ENCODE measurements at places on chromosomes 13 and 19.

GRCh38 chr19:39818626-39819097 lies 15.3 kb downstream of the DYRK1B start:
- DNase-seq: no peak

GRCh38 chr13:112056739-112057438 lies 10.1 kb upstream of the SOX1 start:
- DNase-seq: no peak

DNA sequence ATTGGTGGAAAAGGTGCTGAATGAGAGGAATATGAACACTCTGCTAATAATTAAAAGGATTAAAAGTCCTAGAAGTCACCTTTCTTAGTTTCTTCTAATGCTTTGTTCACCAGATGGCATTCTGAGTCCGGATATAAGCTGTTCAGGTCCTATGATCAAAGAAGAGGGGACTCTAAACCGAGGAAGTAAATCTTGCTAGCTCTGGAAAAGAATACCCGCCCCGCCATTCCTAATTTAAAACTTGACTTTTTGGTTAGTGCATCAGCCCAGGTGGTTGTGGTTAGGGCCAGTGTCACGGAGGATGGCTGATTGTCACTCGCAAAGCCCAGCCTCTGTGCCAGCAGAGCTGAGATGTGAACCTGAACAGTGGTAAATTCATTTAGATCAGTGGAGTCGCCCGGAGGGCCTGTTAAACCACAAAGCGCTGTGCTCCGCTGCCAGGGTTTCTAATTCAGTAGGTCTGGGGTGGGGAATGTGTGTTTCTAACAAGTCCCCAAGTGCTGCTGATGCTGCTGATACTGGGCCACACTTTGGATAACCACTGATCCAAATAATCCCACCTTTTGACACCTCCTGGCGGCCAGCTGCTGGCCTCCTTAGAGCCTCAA lies 425.4 kb downstream of the DCT start:
- DNase-seq: no peak

DNA sequence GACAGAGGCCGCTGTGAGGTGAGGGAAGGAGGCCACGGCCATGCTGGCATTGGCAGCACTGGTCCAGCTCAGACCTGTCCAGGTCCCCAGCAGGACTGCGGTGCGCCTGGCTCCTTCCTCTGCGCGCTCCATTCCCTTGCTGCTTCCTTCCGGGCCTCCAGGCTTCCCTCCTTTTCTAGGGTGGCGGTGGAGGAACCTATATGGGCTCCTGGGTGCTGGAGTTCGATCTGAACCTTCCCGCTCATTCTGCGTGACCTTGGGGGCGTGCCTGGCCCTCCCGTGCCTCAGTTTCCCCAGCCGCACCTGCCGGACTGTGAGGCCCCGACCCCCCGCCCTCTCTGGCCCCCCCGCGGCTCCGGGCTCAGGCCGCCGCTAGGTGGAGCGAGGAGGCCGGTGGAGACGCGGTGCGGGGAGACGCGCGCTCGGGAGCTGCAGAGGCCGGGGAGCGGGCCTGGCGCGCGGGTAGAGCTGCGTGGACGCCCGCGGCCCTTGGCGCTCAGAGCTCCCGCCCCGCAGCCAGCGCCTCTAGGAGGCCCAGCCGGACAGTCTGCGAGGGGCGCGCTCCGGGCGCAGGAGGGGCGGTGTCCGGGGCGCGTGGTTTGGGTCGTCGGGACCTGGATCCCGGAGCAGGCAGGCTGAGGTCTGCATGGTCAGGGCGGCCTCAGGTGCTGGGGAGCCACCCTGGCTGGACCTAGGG lies 29.9 kb downstream of the EFNA2 start:
- DNase-seq: peak; percentile 40

DNA sequence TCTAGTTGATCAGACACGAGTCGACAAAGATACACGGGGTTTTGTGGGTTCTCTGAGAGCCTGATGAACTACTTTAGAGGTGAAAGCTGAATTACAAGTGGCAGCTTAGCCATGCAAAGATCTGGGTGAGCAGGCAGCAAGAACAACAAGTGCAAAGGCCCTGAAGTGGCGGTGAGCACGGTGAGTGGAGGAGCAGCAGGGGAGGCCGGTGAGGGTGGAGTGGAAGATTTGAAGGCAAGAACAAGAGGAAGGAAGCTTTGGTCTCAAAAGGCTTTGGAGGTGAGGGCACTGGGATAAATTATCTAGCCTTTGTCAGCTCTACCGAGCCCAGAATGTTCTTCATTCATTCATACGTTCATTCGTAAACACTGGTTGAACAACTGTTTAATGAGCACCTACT lies 1.4 kb downstream of the ZNF865 start:
- DNase-seq: no peak

DNA sequence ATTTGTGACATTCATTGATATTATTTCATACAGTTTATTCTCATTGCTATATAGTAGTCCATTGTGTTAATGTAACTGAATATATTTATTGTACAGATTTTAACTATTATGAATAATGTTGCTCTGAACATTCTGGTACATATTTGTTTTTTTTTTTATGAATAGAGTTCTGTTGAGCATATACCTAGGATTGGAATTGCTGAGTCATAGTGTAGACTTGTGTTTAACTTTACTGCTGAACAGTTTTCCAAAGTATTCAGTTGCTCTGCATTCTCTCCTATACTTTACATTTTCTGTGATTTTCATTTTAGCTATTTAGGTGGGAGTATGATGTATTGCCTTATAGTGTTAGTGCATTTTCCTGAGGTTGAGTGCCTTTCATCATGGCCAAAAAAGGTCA lies 97.5 kb downstream of the MAB21L1 start:
- no peak for DNase-seq

DNA sequence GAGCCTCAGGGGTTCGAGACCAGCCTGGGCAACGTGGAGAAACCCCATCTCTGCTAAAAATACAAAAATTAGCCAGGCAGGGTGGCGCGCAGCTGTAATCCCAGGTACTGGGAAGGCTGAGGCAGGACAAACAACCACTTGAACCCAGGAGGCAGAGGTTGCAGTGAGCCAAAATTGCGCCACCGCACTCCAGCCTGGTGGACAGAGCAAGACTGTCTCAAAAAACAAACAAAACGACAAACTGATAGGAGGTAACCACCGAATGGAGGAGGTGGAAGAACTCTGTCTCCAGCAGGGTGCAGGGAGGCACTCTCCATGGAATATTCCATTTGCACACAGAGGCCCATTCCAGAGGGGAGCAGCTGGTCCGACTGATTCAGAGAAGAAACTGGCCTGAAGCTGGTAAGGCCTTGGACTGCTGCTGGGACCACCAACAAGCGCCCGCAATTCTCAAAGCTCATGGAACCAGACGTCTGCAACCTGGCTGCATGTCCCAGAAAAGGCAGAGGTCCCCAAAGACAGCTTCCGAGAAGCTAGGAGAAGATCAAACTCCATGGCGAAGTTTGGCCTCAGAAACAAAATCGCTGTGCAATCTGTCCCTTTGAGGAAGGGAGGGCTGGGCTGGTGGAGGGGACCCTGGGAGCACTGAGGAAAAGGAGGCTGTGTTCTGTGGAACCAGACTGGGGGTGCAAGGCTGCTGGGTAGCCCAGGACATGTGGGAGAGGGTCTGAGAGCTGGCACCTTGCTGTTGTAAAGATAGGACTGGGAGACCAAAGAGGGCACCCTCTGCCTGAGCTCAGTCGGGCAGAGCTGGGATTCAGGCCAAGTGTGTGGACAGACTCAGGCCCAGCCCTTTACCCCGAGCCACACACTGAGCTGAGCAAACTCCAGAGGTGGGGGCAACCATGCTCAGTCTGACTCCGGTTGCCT lies 35.2 kb downstream of the SLC25A42 start:
- DNase-seq: no peak

- no peak for DNase-seq
Measured at GRCh38 chr13:79590394-79590676, 109.4 kb downstream of the NDFIP2 start.

GRCh38 chr19:40726279-40726678 lies 9.4 kb downstream of the ITPKC start:
- no peak for DNase-seq

DNA sequence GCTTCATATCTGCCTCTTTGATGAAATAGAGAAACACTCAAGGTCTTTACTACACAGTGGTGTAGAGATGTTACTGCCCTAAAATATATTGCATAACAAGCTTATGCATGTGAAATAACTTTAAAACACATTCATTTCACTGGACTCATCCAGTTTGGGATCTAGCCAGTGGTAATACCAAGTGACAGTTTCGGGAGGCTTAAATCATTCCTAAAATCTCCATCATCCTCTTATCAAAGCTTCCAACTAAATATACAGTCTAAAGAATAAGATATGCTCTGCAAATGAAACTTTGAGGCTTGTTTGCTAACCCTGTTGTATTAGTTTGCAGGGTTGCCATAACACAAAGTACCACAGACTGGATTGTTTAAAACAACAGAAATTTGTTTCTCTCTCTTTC lies 52.8 kb downstream of the THSD1 start:
- no peak for DNase-seq

- no peak for DNase-seq
Measured at GRCh38 chr13:39596685-39597084, 6.3 kb downstream of the LHFPL6 start.

GRCh38 chr13:97979051-97979450 lies 25.6 kb downstream of the IPO5 start:
- no peak for DNase-seq

- no peak for DNase-seq
Measured at GRCh38 chr13:55999709-56000108, 1141.0 kb upstream of the PRR20A start.

- no peak for DNase-seq
Measured at GRCh38 chr19:50224986-50225747, 21.7 kb downstream of the MYH14 start.

DNA sequence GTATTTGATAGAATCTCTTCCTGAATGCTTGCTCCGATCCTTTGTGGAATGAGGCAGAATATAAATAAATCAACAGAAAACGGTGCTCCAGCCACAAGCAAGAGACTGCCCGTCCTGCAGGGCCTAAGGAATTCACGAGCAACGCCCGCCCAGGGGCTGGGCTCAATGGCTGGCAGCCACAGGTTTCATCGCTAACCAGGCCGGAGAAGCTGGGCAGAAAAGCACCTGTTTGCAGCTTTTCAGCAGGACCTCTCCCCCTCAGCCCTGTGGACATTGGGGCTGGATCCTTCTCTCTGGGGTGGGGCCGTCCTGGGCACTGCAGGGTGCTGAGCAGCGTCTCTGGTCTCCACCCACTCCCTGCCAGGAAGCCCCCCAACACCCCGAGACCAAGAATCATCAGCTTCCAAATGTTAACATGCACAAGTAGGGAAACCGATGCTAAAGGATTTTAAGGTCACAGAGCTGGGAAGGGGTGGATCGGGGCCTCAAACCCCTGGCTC lies 102.5 kb downstream of the GADD45B start:
- peak; percentile 88 for DNase-seq

DNA sequence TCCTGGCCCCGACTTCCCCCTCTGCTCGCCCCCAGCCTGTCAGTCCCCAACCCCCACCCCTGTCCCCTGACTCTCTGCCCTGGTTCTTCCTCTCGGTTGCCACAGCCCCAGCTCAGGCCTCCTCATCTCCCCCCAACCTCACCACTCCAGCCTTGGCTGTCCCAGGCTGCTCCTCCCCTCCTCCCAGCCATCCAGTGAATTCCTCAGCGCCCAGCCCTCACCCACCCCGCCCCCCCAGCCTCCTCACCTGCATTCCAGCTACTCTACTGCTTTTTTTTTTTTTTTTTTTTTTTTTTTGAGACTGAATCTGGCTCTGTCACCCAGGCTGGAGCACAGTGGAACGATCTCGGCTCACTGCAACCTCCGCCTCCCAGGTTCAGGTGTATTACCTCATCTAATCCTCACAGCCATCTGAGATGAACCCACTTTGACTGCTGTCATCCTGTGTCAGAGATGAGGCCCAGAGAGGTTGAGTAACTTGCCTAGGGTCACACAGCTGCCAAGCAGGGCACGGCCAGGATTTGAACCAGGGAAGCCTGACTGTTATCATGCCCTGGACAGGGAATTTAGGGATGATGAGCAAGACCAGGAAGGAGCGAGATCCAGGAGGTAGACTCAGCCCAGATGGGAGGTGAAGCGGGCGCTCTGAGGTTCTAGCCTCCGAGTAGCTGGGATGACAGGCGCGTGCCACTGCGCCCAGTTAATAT lies 2.6 kb downstream of the SULT2B1 start:
- no peak for DNase-seq

DNA sequence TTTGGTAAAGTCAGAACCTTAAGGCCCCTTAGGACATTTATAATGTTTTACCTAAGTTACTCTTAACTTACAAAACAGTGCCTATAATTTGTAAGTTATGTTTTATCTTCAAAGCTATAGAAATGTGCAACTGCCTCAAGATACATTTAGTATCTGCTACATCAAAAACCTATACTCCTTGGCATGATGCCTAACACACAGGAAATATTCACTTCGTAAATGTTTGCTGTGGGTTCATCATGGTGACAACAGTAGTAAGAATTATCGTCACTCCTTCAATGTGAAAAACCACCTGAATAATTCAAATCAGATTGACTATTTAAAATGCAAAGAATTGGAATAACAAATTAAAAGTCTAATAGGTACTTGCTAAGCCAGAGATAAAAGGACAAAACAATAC lies 184.1 kb downstream of the DIAPH3 start:
- DNase-seq: no peak

DNA sequence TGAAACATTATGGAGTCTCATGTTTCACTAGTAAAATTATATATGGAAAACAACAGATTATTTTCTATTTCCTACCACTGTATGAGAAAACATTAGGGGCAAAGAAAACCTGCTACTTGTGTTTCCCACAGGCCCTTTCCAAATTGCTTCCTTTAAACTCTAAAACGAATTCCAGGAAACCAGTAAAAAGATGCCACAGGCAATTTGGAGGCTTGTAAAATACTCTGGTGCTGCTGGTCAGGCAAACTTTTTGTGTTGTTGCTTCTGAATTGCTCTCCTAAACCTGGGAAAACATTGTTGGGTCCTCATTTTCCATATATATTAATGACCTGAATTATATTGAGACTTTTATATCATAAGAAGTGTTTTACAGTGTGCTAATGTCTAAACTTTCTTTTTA lies 141.5 kb downstream of the TDRD3 start:
- no peak for DNase-seq

DNA sequence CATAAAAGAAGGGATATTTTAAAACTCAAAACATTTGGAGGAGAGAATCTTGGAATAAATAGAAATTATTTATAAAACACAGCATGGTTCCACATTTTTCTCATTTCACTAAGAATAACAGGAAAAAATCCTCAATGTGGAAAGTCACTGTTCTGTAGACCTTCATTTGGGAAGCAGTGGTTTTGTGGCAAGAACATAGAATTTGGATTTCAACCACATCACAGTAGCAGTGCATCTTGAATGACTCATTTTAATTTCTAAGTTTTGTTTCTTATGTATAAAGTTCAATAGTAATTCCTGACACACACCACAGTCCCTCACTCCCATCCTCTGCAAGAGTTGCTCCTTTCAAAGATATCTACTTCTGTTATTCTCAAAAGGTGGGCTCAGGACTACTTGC lies 264.0 kb downstream of the ENOX1 start:
- peak; percentile 6 for DNase-seq

All from SJSA1 (cell line).